GDM1 (cell line): ENCODE measurements at places on chromosomes 16 and 17.
A peak's percentile ranks its signal among the peaks of the same experiment; 100 is the strongest.

GRCh38 chr17:82003411-82004381 is 19.0 kb downstream of the CENPX start:
- DNase-seq = no peak

- no peak for DNase-seq
Observed at GRCh38 chr16:80231888-80232287, 308.9 kb upstream of the DYNLRB2 start.

GRCh38 chr17:50863221-50863843 is 2.8 kb downstream of the TOB1 start:
- no peak for DNase-seq

GRCh38 chr17:42623732-42624596 is 14.5 kb downstream of the TUBG1 start:
- DNase-seq = no peak

DNA sequence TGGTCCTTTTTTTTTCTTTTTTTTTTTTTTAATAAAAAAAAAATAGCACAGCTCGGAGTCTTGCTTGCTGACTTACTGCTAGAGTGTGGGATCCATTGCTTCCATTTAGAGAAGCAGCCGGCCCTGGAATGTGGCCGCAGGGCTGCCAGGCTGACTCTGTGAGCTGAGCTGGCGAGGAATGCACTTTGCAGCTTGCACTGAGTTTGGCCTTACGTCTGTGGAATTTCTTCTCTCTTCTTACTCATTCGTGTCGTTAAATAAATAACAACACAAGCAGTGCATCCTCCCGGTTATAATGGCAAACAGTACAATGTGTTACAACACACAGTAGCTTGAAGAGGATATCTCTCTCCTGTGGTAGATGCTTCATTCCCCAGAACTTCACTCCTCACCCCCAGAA is 69.2 kb downstream of the PRKCB start:
- DNase-seq = no peak

GRCh38 chr17:66767154-66767933 is 67.6 kb upstream of the CACNG5 start:
- DNase-seq = no peak

DNA sequence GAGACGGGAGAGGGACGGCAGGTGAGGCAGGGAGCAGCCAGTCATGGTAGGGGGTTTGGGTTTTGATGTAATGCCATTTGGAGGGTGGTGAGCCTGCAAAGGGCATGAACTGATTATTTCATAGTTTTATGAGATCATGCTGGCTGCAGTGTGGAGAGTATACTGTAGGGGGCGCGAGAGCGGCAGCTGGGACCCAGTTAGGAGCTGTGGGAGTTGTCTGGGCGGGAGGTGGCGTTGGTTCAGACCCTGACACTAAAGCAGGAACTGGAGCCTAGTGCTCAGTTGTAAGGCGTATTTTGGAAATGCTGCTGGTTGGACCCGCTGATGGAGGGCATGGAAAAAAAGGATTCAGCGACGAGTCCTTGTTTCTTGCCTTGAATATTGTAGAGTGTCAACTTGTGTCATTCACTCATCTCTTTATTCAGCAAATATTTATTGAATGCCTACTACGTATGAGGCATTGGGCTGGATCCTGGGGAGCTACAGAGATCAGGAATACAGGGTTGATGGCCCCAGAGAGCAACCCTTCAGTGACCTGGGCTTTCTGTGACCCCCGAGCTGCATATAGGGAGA is 23.7 kb upstream of the KDM8 start:
- peak; percentile 74 for DNase-seq

DNA sequence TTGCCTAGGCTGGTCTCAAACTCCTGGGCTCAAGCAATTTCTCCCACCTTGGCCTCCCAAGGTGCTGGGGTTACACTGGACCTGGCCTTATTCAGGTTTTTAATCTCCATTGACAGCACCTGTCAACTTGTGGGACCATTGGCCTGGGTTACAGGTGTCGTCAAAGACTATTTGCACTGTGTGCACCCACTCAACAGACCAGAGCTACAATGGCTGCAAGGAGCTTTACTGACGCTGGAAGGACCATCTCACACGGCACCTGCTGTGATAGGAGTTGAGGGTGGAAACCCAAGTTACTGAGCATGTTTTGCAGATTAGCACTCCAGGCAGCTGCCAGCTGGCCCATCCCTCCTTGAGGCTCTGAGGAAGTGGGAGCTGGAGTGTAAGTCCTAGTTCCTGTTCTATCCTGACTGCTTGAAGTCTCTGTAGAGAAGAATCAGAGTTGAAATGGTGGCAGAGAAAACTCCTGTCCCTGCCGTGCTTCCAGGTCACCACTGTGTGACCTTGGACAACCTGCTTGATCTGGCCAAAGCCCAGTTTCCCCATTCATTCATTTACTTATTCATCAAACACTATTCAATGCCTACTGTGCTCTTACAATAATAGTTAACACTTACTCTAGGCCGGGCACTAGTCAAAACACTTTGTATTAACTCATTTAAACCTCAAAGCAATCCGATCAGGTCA is 42.4 kb upstream of the LONP2 start:
- DNase-seq = no peak

DNA sequence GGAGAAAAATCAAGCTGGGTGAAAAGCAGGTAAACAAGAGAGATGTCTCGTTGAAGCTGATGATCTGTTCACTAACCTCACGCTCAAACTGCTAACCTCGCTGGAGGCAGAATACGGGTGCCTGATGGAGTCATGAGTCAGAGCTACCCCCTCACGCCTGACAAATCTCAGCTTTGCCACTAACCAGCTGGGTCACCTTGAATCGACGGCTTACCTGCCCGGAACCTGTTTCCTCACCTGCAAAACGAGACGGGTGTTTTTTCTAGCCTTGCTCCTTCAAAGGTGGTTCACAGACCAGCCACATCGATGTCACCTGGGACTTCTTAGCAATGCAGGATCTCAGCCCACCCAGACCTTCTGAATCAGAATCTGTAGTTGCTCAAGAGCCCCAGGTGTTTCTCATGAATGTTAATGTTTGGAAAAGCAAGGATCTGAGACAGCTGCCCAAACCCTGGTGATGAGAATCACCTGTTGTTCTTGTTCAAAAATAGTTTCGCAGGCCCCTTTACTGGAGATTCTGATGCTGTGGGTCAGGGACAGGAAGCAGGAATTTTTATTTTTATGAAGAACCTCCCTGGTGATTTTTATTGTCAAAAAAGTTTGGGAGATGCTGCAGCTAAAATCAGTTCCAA is 56.9 kb downstream of the MARCHF10 start:
- DNase-seq = no peak

GRCh38 chr16:50153596-50154419 is 702 bp downstream of the TENT4B start:
- DNase-seq = no peak

DNA sequence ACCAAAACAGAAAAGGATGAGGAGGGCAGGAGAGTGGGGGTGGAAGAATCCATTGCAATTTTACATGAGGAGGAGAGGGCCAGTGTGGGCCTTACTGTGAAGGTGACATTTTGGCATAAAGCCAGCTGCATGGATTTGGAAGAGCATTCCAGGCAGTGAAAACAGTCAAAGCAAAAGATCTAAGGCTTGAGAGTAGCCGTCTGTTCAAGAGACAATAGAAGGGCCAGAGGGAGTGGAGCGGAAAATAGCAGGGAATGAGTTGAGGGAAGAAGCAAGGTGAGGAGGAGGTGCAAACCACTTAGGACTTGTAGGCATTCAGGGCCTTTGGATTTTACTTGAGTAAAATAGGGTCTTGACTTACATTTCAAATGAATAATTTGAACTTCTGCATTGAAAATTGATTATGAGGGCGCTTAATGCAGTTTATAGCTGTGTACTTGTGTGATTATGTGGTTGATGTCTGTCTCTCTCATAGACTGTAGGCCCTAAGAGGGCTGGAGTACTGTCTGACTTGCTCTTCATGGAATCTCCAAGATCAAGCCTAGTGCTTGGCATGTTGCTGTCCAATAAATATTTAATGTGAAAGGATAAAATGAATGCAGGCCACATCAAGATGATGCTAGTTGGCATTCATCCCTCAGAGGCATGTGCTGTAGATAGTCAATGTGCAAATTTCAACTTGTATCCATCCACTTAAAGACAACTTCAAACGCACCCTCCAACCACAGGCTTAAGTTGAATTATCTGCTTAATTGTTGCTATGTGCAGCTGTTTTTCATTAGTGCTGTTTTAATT is 772.1 kb upstream of the RBFOX1 start:
- DNase-seq = no peak

DNA sequence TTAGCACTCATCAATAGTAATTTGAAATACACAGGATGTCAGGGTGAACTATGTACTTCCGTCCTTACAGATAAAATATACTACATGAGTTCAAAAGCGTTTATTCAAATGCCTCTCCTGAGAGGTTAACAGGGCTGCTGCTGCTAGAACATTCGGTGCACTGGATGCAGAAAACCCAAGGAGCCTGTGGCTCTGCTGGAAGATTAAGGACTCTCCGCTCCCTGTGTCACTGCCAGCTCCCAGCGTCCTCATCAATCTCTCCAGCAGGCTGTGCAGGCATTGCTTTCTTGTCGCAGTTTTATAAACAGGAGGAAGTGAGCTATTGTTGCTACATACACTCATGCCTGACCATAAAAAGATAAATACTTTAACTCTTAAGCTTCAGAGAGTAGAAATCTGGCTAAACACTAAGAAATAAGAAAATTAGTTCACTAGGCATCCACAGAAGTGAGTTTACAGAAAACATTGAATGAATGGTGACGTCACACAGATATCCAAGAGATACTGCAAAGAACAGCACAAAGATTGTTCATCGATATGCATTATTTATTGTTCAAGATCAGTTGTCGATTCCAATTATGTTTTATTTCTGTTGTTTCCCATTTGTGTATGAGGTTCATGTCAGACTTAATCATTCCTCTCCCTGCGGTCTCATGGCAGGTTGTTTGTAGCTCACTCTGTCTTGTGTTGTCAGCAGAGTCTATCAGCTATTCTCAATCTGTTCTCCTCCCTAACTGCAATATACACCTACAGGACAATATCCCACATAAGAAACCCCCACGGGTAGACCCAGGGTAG is 127.9 kb upstream of the MON1B start:
- DNase-seq = no peak

DNA sequence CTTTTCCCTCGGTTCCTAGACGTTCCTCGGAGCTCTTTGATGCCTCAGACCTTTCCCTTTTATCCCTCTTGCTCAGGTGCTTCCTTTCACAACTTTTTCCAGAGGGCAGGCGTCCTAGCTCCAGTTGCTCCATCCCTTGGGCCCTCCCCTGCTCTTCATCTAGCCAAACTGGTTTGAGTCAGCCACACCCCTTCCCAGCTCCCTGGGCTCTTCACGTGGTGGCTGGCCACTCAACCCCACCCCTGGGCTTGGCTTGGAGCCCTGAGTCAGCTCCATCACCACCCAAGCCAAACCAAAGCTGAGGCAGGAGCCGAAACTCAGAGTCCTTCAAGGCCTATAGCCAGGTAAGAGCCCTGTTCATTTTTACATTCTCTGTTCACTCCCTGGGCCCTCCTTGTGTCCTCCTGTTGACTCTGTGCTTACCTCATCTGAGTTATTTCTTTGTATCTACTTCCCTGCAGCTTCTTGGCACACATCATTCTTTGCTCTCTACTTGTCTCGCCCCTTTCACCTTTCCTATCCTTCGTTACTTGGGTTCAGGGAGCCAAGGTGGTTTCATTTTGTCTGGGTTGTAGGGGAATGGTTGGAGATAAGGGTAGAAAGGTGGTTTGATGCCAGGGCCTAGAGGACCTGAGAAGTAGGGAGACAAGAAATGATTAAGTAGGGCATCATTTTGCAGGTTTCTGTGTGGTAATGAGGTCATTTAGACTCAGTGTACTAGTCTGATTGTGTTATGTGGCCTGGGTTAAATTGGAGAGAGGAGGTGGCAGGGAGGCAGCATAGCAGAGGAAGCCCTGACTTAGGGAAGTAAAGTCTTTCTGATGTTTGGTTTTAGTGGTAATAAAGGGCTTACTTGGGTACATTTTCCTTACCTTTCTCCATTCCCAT is 7.6 kb upstream of the PHKG2 start:
- DNase-seq = no peak

DNA sequence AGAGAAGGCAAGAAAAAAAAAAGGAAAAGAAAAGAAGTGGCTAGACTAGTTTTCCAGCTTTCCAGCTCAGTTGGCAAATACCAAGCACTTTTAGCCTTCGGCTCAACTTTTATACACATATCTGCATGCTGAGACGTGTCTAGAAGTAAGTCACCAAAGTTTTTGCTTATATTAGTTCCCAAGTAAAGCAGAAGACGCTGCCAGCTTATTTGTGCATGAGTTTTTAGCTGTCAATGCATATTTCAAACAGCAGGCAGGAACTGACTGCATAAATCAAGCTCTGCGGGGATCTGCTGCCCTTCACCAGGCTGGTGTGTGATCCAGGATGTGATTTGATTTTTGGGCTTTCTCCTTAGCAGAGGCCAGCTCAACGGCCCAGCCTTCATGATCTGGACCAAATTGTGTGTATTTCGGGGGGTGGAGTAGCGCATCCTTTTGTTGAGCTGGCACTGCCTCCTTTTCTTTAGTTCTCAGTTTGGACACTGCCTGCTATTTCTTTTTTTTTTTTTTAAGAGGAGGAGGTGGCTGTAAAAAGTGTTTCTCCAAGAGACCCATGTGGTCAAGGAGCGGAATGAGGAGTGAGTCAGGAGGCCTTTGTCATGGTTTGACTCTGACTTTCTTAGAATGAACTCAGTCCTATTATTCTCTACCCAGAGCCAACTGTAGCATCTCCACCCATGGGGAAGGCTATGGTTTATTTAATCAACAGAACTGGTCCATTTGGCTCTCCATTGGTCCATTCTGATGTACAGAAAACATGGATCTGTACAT is 162.6 kb upstream of the XYLT1 start:
- no peak for DNase-seq

GRCh38 chr17:9389111-9389527 is 186.5 kb downstream of the STX8 start:
- no peak for DNase-seq

GRCh38 chr16:80563066-80563465 is 22.3 kb downstream of the DYNLRB2 start:
- no peak for DNase-seq

- no peak for DNase-seq
Observed at GRCh38 chr16:85329059-85329812, 217.0 kb upstream of the CIBAR2 start.

- no peak for DNase-seq
Observed at GRCh38 chr17:44925731-44926697, 10.7 kb upstream of the GFAP start.

DNA sequence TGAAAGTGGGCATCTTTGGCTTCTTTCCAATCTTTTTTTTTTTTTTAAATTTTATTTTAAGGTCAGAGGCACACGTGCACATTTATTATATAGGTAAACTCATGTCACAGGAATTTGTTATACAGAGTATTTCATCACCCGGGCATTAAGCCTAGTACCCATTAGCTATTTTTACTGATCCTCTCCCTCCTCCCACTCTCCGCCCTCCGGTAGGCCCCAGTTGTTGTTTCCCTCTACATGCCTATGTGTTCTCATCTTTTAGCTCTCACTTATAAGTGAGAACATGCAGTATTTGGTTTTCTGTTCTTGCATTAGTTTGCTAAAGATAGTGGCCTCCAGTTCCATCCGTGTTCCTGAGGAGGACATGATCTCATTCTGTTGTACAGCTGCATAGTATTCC is 108.5 kb downstream of the CYB561 start:
- DNase-seq = no peak

GRCh38 chr16:88086571-88087516 is 135.6 kb downstream of the BANP start:
- no peak for DNase-seq

GRCh38 chr16:66269617-66270332 is 96.7 kb upstream of the CDH5 start:
- DNase-seq = no peak

- no peak for DNase-seq
Observed at GRCh38 chr16:351804-352520, 561 bp downstream of the AXIN1 start.

GRCh38 chr17:80464486-80464885 is 11.9 kb downstream of the NPTX1 start:
- no peak for DNase-seq
